ENCODE measurements at places on chromosomes 12 and 14.

- DNase-seq, result peak; percentile 8
These were observed 89.0 kb upstream of the PTPRR start for GRCh38 chr12:71009430-71010142.

GRCh38 chr14:94685681-94686485 is 73.7 kb downstream of the SERPINA3 start:
- DNase-seq, result no peak

DNA sequence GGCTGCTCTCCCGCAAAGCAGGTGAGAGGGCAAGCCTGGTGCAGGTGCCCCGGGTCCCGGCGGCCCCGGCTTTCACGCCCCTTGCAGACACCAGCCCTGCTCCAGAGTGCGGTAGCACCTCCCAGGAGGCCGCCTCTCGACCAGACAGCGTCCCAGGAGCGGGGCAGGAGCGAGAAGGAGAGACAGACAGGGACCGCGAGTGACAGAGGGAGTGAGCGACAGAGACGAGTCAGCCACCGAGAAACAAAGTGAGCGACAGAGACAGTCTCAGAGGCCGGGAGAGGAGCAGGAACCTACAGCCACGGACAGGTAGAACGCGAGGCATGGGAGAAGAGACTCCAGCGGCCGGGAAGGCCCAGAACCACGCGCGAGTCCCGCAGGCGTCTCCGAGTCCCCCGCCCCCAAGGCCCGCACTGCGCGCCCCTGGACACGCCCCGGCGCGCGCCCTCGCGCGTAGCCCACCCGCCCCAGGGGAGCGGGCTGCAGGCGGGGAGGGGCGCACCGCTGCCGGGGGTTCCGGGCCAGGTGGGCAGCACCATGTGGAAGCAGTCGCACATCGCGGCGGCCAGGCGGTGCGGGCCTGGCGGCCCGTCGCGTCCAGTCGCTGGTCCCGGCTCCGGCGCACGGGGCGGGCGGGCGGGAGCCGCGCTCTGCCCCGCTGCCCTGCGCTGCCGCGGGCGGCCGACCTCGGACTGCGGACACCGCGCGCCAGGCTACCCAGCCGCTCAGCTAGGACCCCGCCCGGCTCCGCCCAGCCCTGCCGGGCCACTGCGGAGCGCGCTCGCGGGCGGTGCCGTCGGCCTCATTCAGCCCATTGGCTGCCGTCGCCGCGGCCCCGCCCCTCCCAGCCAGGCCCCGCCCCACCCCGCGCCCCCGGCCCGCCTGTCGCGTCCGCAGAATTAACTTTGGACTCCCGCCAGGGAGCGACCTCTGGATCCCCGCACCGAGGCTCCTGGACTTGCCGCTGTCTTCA is at the start of gene AHNAK2:
AHNAK2 (minus strand) TSS at position 694 of the 973 bp plus-strand sequence; CDS start at position 557, 137 bp downstream.
- DNase-seq, result peak; percentile 61

- peak; percentile 68 for DNase-seq
These were observed 34.7 kb downstream of the MIA2 start for GRCh38 chr14:39268393-39268792.

DNA sequence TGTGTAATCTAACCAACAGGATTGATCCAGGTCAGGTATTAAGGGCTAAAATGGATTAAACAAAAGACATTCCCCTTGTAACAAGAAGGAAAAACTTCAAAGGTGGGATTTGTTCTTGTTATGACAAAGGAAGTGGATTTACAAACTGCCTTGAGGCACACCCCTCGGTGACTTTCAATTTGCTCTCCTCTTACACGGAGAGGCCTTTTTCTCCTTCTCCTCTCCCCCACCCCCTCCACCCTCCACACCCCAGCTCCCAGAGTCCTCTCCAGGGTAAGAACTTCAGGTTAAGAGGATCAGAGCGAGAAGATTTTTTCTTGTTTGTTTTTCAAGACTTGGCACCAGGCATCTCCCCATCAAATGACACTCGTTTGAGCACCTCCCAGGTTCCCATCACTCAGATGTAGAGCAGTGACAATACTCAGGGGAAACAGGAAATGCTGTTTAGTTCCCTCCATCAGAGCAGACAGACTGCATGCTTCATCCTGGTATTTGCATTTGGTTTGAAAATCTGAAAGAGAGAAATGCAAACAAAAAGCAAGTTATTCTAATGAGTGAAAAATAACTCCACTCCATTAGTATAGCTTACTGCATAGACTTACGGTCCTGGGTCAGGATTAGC is 77.6 kb upstream of the TMEM260 start:
- DNase-seq, result no peak

GRCh38 chr14:79698298-79698711 is 513.0 kb downstream of the DIO2 start:
- no peak for DNase-seq

- DNase-seq, result no peak
These were observed 20.9 kb upstream of the OVCH1 start for GRCh38 chr12:29518407-29518806.

- no peak for DNase-seq
These were observed 59.0 kb upstream of the CAPRIN2 start for GRCh38 chr12:30813525-30814294.

- no peak for DNase-seq
These were observed 300.1 kb downstream of the C12orf50 start for GRCh38 chr12:87728931-87729593.

- DNase-seq, result no peak
These were observed 11.6 kb upstream of the GXYLT1 start for GRCh38 chr12:42156232-42156631.
